Body of pancreas (tissue), 4 donors: ENCODE measurements at places on chromosomes 1 and 21. TPM values are rescaled to one million over a fixed set of nuclear protein-coding genes. Genes with fewer than 3 reads are reported as not detected.

C1orf141 gene
- total RNA-seq = not detected

DNA sequence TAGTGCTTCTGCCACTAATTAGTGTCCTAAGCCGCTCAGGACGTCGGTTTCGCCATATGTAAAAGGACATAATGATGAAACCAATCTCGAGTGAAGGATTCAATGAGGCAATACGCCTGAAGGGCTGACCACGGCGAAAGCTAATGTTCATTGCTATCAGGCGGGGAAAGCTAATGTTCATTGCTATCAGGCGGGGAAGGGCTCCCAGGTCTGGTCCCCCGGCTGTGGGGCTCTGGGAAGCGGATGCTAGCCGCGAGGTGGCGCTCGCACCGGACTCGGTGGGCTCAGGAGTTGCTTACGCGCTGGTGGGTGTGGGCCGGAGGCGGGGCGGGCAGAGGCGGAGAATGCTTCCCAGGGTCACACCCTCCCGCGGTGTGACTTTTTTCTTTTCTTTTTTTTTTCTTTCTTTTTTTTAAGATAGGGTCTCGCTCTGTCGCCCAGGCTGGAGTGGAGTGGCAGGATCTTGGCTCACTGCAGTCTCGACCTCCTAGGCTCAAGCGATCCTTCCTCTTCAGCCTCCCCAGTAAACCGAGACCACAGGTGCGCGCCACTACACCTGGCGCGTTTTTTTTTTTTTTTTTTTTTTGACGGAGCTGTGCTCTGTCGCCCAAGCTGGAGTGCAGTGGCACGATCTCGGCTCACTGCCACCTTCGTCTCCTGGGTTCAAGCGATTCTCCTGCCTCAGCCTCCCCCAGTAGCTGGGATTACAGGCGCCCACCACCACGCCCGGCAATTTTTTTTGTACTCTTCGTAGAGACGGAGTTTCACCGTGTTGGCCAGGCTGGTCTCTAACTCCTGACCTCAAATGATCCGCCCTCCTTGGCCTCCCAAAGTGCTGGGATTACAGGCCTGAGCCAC is 1.1 kb upstream of the PEAR1 start:
- H3K4me1 ChIP-seq = peaks cover 12% of the 10 kb centered on the region
- H3K27me3 ChIP-seq = peaks cover 13% of the 10 kb centered on the region
- peak overlapping the region; percentile 29 for H3K27ac ChIP-seq
- peak; percentile 88 for DNase-seq
- H3K4me3 ChIP-seq = no peak overlapping the region

MUL1 gene
- total RNA-seq = 20.4 TPM

- H3K36me3 ChIP-seq = no peaks in the 10 kb centered on the region
- H3K4me3 ChIP-seq = no peak overlapping the region
- DNase-seq = no peak
Measured at GRCh38 chr21:14686466-14687267, 140.6 kb upstream of the SAMSN1 start.

DNA sequence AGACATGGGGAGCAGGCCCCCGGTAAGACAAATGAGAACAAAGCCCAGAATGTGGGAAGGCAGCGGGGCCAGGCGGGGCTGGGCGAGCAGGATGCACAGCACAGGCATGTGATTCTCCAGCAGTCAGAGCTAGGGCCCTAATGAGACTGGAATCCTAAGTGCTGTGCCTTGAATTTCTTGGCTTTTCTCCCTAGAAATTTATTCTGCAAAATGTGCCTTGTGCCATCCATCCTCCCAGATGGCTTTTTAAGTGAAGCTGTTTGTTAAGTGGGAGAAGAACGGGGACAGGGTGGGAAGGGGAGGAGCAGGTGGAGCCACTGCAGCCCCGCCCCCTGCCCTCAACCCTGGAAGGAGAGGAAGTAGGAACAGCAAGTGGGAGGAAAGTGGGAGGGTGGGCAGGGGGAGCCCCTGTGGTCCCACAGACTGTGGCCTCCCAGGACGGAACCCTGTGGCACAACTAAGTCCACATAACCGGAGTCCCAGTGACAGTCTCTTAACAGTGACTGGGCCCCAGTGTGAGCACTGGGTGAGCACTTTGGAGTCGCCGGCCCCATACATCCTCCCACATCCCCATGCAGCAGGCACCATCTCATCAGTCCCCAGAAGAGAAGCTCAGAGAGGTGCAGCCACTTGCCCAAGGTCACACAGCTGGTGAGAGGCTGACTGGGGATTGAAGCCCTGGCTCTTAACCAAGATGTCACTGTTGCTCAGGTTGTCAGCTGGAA is 216.9 kb downstream of the MATN1 start:
- no peaks in the 10 kb centered on the region for H3K27me3 ChIP-seq
- H3K36me3 ChIP-seq = no peaks in the 10 kb centered on the region
- no peak for DNase-seq

- H3K27ac ChIP-seq = no peak overlapping the region
- no peak for DNase-seq
- H3K36me3 ChIP-seq = no peaks in the 10 kb centered on the region
- H3K27me3 ChIP-seq = no peaks in the 10 kb centered on the region
- no peaks in the 10 kb centered on the region for H3K4me1 ChIP-seq
Measured at GRCh38 chr1:41305576-41306363, 55.5 kb upstream of the FOXO6 start.

VWA5B1 gene
- total RNA-seq = not detected

NTMT2 gene
- total RNA-seq = not detected

CENPF gene
- total RNA-seq = not detected

ARMH1 gene
- 1.0 TPM for total RNA-seq

DNA sequence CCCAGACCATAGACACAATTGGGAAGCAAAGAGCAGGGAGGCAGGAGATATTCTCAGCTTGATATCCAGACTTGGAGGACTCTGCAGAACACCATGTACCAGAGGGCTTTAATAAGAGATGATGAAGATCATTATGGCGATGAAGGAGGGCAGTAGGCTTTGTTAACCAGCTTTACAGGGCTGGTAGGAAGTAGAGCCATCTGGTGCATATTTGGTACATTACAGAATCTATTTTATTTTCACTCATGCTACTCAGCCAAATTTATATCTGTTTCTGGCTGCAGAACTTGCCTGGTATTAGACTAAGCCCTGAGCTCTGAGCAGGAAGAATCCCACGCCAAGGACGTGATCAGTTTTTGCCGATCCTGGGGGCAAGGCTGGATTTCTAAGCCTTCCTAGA is 61.8 kb upstream of the SYT6 start:
- no peaks in the 10 kb centered on the region for H3K4me1 ChIP-seq
- H3K36me3 ChIP-seq = no peaks in the 10 kb centered on the region
- DNase-seq = no peak
- H3K27ac ChIP-seq = no peak overlapping the region
- no peak overlapping the region for H3K4me3 ChIP-seq
- H3K27me3 ChIP-seq = no peaks in the 10 kb centered on the region

MXRA8 gene
- total RNA-seq = 23.3 TPM

- H3K27ac ChIP-seq = peak overlapping the region; percentile 58
- H3K36me3 ChIP-seq = no peaks in the 10 kb centered on the region
- DNase-seq = no peak
- no peaks in the 10 kb centered on the region for H3K27me3 ChIP-seq
- peaks cover 28% of the 10 kb centered on the region for H3K4me1 ChIP-seq
Measured at GRCh38 chr1:113872219-113872935, 865 bp upstream of the PTPN22 start.

GRCh38 chr1:22286491-22286890 is 143.6 kb upstream of the WNT4 start:
- no peaks in the 10 kb centered on the region for H3K27me3 ChIP-seq
- H3K4me3 ChIP-seq = no peak overlapping the region
- H3K4me1 ChIP-seq = no peaks in the 10 kb centered on the region
- no peaks in the 10 kb centered on the region for H3K36me3 ChIP-seq
- H3K27ac ChIP-seq = no peak overlapping the region
- no peak for DNase-seq

DNA sequence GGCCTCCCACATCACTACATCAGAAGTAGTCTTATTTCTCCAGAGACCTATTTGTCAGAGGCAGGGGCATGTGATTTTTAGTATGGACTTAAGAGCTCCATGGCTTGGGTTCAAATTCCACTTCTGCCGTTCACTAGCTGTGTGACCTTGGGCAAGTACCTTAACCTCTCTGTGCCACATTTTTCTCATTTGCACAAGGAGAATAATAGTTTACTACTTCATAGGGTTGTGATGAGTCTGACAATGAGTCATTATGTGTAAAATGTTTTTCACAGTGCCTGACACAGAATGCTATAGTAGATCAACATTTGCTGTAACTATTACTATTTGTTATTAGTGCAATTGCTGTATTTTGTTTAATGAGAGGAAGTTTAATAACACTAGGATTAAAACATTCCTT is 200.6 kb downstream of the PRDM2 start:
- no peaks in the 10 kb centered on the region for H3K27me3 ChIP-seq
- no peaks in the 10 kb centered on the region for H3K36me3 ChIP-seq
- no peak overlapping the region for H3K27ac ChIP-seq
- H3K4me3 ChIP-seq = no peak overlapping the region
- DNase-seq = no peak

CRYBG2 gene
- total RNA-seq = 3.6 TPM

GRCh38 chr1:183968386-183968785 is 69.1 kb downstream of the COLGALT2 start:
- no peaks in the 10 kb centered on the region for H3K36me3 ChIP-seq
- DNase-seq = no peak
- H3K27me3 ChIP-seq = no peaks in the 10 kb centered on the region
- no peak overlapping the region for H3K4me3 ChIP-seq
- no peaks in the 10 kb centered on the region for H3K4me1 ChIP-seq

- no peaks in the 10 kb centered on the region for H3K27me3 ChIP-seq
- peak overlapping the region; percentile 96 for H3K27ac ChIP-seq
- peaks cover 53% of the 10 kb centered on the region for H3K4me1 ChIP-seq
- H3K36me3 ChIP-seq = no peaks in the 10 kb centered on the region
Measured at GRCh38 chr1:23977854-23978191, 2.3 kb downstream of the SRSF10 start.
